ENCODE measurements at places on chromosomes 13 and 19. TPM values are rescaled to one million over a fixed set of nuclear protein-coding genes. Genes with fewer than 3 reads are reported as not detected.
A peak's percentile ranks its signal among the peaks of the same experiment; 100 is the strongest.

- DNase-seq, result no peak
Observed at GRCh38 chr13:102757006-102757405, 16.6 kb downstream of the TEX30 start.

Gene LRP3
- 19.5 TPM for total RNA-seq

- DNase-seq, result no peak
Observed at GRCh38 chr13:31996601-31997000, 35.0 kb upstream of the FRY start.

GRCh38 chr19:2261438-2262172, 5.4 kb upstream of the JSRP1 start:
- DNase-seq, result peak; percentile 66

Gene VSTM1
- total RNA-seq, result not detected

Gene TSHZ3
- total RNA-seq, result 2.6 TPM

GRCh38 chr13:33697926-33698325, 120.0 kb upstream of the RFC3 start:
- DNase-seq, result no peak

Gene KLK14
- 0.89 TPM for total RNA-seq

GRCh38 chr13:99250982-99251825, 7.0 kb downstream of the GPR18 start:
- no peak for DNase-seq

DNA sequence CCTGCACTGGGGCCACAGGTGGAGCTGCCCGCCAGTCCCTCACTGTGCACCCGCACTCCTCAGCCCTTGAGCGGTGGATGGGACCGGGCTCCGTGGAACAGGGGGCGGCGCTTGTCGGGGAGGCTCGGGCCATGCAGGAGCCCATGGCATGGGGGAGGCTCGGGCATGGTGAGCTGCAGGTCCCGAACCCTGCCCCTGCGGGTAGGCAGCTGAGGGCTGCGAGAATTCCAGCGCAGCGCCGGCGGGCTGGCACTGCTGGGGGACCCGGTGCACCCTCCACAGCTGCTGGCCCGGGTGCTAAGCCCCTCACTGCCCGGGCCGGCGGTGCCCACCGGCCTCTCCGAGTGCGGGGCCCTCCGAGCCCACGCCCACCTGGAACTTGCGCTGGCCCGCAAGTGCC, 877.5 kb upstream of the PCDH9 start:
- DNase-seq, result no peak

DNA sequence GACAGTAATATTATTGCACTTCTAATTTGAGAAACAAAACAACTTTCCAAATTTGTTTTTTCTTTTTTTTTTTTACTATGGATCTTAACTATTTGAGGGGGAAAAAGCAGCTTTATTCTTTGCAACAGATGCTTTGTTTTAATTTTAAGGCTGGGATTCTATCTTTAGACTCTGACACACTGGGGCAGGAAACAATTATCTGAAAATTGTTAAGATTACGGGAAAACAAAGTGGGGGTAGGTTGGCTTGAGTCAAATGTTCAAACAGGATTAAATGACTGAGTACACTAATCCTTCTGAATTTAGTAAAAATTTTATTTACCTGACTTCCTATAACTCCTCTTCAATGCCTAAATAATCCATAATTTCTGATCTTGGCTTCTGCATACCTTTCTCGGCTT, 543.2 kb downstream of the SLITRK6 start:
- DNase-seq, result no peak

DNA sequence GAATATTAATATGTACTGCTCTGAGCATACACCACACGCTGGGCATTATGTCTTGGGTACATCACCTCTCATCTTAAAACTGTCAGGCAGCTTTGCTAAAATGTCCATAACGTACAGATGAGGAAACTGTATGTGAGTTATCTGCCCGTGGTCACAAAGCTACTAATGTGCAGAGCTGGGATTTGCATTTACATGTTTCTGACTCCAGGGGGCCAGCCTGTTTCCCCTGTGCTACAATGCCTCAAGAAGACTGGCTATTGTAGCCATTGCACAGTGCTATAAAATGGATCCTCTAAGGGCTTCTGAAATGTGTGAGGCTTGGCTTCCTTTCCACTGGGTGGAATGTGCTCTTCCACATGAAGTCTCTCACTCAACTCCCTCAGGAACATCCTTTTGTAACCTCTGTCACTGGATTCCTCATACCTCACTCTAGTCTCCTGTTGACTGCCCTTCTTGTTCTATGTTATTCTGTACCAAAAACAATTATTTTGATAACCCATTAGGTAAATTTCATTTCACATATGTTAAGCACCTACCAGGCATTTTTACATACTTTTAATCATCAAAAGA, 95.6 kb upstream of the HTR2A start:
- no peak for DNase-seq

Gene FFAR2
- total RNA-seq, result 0.27 TPM

DNA sequence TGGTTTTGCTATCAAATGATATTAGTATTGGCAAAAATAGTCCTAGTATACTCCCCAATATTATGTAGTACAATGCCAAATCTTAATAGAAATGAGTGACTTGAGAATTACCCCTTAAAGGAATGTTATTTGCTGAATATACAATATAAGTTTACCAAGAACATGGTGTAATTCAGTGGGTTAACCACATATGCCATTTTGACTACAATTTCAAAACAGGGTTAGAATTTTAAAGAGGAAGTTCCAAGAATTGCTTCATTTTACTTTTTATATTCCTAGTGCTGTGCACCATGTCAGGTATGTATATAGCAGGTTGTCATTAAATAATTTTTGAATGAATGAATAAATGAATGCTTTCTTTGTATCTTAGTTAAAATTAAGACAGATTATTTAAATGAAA, 66.3 kb downstream of the LMO7 start:
- no peak for DNase-seq

- no peak for DNase-seq
Observed at GRCh38 chr13:51212758-51213157, 9.4 kb upstream of the FAM124A start.

Gene CYP2S1
- 0.87 TPM for total RNA-seq

Gene KIR2DL1
- total RNA-seq, result not detected

Gene CRB3
- total RNA-seq, result not detected

DNA sequence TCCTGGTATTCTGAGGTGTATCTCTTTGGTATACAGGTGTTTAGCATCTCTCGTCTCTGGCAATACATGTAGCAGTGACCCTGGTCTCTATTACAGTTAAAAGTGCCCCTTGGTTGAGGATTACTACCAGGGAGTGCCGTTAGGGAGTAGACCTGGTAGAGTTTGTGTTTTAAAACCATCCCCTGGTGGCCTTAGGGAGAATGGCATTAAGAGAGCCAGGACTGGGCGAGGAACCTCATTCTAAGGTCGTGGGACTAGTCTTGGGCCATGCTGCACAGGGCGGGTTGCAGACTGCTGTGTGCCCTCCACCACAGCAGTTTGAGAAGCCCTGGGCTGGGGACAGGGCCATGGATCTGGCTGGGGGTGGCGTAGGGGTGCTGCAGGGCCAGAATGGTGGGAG, 35.0 kb downstream of the B3GLCT start:
- no peak for DNase-seq

- DNase-seq, result no peak
Observed at GRCh38 chr13:75968103-75968838, 332.1 kb downstream of the LMO7 start.

GRCh38 chr13:37366044-37366770, 232.4 kb downstream of the POSTN start:
- DNase-seq, result no peak

- DNase-seq, result no peak
Observed at GRCh38 chr13:107765724-107766401, 449.5 kb downstream of the LIG4 start.

DNA sequence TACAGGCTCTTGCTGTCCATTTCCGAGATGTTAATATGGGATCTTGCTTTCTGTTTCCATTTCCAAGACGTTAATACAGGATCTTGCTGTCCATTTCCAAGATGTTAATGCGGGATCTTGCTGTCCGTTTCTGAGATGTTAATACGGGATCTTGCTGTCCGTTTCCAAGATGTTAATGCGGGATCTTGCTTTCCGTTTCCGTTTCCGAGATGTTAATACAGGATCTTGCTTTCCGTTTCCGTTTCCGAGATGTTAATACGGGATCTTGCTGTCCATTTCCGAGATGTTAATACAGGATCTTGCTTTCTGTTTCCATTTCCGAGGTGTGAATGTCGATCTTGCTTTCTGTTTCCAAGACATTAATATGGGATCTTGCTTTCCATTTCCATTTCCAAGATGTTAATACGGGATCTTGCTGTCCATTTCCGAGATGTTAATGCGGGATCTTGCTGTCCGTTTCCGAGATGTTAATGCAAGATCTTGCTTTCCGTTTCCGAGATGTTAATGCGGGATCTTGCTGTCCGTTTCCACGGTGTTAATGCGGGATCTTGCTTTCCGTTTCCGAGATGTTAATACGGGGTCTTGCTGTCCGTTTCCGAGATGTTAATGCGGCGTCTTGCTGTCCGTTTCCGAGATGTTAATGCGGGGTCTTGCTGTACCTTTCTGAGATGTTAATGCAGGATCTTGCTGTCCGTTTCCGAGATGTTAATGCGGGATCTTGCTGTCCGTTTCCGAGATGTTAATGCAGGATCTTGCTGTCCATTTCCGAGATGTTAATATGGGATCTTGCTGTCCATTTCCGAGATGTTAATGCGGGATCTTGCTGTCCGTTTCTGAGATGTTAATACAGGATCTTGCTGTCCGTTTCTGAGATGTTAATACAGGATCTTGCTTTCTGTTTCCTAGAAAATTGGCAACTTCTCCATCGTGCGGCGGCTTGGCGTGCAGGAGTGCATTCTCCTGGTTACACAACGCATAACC, 38.3 kb downstream of the PEX11G start:
- no peak for DNase-seq

Gene SBK2
- 15.2 TPM for total RNA-seq

Gene C5AR2
- 0.42 TPM for total RNA-seq

- no peak for DNase-seq
Observed at GRCh38 chr13:28316129-28316528, 177.8 kb downstream of the PAN3 start.

Gene DOCK6
- total RNA-seq, result 39.6 TPM

GRCh38 chr13:27954406-27954851, 14.7 kb downstream of the CDX2 start:
- DNase-seq, result no peak

DNA sequence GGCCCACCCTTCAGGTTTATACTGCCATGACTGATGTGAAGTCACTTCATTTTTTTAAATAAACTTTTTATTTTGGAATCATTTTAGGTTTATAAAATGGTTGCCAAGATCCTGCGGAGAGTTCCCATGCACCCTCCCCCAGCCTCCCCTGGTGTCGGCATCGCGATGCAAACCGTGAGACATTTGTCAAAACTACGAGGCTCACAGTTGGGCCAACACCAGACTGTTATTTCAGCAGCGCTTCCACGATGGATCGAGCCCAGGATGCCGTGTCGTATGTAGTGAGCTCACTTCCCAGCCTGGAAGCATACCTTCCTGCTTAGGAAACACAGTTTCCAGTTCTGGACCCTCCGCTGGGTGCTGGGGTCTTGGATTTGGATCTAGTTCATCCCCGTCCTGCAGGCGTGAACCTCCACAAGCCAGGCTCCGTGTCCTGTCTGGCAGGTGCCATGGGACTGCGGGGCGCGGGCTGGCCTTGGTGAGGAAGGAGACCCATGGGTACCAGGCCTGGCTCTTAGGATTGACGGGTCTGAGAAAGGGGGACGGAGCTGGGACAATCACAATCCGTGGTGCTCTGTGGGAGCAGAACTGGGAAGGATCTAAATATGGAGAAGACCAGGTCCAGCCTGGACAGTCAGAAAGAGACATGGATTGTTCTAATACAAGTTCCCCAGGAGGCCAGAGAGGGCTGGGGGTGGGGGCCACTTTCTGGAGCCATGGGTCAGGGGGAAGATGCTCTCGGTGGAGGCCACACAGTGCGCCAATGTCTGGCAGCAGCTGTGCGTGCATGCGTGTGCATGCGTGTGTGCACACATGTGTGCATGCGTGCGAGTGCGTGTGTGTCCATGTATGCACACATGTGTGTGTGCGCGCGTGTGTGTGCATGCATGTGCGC, 2.4 kb upstream of the SBK2 start:
- DNase-seq, result no peak

DNA sequence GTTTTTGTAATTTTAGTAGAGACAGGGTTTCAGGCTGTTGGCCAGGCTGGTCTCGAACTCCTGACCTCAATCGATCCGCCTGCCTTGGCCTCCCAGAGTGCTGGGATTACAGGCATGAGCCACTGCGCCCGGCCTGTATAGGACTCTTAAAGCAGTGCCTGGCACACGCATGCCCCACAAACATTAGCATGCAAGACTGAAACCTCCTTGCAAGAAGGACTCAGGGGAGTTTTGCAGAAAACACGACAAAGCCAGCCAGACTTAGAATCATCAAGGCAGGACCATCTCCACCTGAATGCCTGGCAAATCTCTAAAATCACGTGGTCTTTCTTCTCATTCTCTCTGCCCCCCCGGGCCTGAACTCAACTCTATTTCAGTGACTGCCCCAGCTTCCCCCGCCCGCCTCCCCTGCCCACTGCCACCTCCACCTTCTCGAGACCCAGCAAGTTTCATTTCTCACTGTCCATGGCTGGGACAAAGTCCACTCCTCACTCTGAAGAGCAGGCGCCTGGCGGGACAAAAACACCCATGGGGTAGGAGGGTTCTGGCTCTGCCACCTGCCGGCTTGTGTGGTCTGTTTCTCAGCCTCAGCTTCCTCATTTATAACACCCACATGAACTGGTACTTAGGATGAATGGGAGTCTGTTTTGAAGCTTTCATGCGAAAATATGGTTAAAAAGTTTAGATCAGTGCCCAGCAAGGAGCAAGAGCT, 2.4 kb downstream of the TICAM1 start:
- no peak for DNase-seq

Gene LGALS14
- not detected for total RNA-seq

DNA sequence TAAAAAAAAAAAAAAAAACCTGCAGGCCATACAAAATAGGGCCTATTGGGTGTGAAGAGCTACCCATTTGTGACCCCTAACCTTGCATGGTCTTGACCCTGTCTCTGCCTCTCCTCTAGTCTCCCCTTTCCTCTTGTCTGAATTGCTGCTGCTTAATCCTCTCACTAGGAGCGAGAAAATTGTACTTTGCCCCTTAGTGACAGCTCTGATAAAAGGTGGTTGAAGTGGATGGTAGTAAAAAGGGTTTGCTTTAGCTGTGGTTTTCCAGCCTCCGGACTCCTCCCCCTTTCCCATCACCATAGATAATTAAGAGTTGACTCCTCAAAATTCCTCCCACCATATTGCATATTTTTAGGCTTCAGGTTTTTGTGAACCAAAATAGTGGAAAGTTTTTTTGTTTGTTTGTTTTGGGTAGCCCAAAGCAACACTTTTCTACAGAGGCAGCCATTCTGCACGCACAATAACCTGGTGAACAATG, 23.5 kb downstream of the ACTN4 start:
- DNase-seq, result no peak

- DNase-seq, result no peak
Observed at GRCh38 chr13:38941353-38941945, 49.2 kb downstream of the STOML3 start.
